ENCODE measurements at places on chromosomes 12 and 14.

DNA sequence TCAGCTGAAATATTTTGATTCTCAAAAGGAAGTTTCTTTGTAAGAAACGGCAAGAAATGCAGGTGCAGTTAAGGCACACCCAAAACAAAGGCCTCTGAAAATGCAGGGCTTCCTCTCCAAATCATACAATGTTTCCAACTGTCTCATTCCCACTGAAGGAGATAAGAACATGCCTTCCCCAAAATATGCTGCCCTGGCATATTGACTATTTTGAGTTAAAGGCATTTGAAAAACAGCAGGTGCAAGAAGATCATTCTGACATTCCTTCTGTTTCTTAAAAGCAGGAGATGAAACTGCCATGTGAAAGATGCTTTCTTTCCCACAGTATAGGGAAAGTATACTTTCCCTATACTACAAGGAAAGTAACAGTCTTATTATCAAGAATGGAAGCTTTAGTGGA lies 33.4 kb upstream of the VASH1 start:
- no peak for DNase-seq

- DNase-seq, result no peak
Observed at GRCh38 chr12:105164068-105164467, 56.5 kb downstream of the WASHC4 start.

- DNase-seq, result no peak
Observed at GRCh38 chr14:66487164-66487563, 993 bp downstream of the CCDC196 start.

GRCh38 chr14:78829274-78829673 lies 659.1 kb downstream of the NRXN3 start:
- no peak for DNase-seq

DNA sequence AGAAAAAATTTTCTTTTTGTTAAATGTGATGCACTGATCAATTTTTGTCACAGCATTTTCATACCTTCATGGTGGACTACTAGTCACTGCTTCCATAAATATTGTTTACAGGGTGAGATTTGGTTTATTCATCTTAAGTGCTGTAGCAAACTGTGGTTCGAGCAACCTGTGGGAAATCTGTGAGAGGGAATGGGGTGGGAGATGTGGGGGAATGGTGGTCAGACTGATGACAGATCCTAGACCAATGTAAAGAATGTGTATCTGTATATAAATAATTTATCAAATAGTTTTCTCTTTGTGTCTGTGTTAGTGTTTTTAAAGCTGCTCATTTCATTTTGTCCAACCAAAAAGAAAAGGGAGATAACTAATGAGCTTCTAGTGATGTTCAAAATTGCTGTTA lies 26.7 kb downstream of the CSRP2 start:
- DNase-seq, result no peak

- no peak for DNase-seq
Observed at GRCh38 chr12:56616925-56617324, 13.2 kb downstream of the BAZ2A start.

All from skeletal muscle cell (primary cell).